ENCODE measurements at places on chromosomes 2 and 18.

DNA sequence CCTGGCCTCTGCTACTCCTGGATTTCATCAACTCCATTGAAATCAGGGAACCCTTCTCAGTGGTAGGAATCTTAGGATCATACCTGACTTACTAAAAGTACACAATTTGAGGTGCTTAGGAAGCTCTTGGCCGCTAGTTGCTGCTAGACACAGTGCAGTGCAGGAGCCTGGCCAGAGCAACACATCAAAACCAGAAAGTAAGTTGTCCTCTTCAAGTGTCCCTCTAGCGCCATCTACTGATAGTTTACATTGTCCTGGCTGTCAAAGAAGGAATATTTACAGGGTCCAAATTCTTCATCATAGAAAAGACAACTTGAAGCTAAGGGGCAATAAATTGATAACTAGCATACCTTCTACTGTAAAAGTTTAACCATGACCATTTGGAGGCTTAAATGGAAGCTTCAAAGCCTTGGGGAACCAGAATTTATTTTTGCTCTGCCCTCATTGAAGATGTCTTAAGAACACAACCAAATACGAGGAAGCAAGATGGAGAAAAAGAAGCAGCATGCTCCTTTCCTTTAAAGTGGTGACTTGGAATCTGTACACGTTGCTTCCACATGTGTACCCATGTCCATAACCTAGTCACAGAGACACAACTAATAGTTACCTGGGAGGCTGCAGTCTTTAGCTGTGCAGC lies 889.1 kb upstream of the GCFC2 start:
- no peak for DNase-seq

- no peak for DNase-seq
These were observed 31.2 kb downstream of the CFAP221 start for GRCh38 chr2:119575439-119575838.

- DNase-seq = no peak
These were observed 59.9 kb downstream of the VIT start for GRCh38 chr2:36756438-36756837.

- DNase-seq = no peak
These were observed 111.5 kb downstream of the MTCL1 start for GRCh38 chr18:8816816-8817215.

DNA sequence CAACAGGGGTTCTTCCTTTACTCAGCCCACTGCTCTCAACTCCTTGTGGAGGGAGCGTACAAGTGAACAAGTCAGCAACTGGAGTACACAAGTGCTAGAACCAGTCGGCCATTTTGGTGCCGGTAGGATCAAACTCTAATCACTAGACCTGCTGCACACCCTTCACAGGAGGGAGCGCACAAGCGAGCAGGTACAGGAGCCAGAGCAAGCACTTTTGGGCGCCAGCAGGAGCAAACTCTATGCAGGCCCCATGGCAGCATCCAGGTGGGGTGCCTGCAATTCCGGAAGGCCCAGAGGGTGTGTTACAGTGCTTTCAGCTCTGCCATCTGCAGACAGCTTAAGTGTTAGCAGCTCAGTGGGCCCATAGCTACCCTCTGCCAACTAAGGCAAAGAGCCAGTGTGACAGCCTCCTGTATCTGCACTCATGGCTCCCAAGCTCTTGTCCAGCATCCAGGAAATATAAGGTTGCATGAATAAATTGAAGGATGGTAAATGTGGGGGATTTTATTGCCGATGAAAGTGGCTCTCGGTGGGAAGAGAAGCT lies 426.1 kb downstream of the DCC start:
- DNase-seq = no peak

DNA sequence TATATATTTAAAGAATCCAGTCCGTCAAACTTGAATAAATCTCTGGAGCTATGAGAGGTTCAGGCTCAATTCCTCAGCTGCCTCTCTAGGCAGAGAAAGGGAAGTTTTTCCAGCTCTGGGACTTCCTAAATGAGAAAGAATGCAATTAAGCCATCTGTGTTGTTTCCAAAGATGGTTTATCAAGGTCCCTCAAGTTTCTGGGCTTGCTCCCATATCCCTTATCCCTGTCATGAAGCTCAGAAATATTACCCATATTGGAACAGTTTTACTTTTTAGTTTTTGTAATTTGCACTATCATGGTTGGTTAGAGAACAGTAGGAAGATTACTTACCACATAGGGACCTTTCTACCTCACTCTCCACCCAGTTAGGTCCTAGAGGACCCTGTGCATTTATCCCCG lies 1.4 kb downstream of the CNTNAP5 start:
- DNase-seq = no peak

DNA sequence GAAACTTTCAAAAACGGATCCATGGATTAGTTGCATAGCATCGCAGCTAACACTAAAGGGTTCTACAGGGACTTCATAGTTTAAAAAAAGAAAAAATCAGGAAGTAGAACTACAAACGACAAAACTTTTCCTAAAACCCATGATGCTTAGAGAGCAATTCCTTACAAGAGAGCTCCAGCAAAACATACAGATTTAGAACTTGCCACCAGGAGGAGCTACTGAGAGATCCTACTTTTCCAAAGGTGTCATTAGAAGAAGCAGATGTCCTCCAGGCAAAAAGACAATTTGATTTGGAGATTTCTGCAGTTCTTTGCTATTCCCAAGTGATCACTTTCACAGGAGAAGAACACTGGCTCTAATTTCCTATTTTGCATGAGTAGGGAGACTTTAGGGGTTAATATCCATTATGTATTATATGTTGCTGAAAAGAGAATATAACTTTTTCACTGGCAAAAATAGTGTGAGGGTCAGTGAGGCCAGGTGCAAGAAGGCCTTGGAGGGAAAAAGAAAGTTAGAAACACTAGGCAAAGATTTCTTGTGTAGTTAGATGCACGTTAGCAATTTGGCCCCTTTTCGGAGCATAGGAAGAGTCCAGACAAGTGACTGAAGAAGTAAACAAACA lies 436.2 kb downstream of the SUCLG1 start:
- DNase-seq = no peak

- no peak for DNase-seq
These were observed 40.7 kb downstream of the ODC1 start for GRCh38 chr2:10407432-10407831.

GRCh38 chr18:8969639-8970390 lies 132.7 kb upstream of the NDUFV2 start:
- DNase-seq = no peak

DNA sequence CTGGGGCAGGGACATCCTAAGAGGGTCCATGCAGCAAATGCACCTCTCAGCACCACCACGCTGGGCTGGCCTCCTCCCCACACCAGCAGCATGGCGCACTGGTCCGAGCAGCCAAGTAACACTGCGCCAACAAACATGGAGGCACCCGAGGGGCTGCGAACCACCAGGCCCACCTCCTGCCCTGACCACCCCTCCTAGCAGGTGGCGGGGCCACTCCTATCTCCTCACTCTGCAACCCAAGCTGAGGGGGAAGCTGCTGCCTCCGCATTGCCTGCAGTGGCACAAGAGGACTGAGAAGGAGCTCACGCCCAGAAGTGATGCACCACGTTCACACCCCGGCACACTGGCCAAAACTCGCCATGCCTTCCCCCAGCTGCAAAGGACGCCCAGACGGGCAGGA lies 94.4 kb downstream of the EIPR1 start:
- DNase-seq = no peak

DNA sequence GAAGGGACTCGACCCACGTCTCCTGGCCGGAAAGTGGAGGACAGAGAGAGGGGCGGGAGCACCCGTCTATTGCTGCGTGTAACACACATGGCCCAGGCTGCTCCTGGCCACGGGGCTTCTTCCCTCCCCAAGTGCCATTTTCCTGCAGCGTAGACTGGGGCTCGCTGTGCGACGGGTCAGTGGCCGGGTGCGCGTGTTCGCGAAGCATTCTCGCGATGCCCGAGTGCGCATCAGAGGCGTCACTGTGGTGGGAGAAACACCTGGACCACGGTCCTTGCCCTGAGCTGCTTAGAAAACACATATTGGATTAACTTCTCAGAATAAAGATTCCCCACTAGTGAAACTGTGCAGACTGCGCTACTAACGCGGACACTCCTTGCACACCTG lies 200.8 kb downstream of the EIPR1 start:
- DNase-seq = no peak

DNA sequence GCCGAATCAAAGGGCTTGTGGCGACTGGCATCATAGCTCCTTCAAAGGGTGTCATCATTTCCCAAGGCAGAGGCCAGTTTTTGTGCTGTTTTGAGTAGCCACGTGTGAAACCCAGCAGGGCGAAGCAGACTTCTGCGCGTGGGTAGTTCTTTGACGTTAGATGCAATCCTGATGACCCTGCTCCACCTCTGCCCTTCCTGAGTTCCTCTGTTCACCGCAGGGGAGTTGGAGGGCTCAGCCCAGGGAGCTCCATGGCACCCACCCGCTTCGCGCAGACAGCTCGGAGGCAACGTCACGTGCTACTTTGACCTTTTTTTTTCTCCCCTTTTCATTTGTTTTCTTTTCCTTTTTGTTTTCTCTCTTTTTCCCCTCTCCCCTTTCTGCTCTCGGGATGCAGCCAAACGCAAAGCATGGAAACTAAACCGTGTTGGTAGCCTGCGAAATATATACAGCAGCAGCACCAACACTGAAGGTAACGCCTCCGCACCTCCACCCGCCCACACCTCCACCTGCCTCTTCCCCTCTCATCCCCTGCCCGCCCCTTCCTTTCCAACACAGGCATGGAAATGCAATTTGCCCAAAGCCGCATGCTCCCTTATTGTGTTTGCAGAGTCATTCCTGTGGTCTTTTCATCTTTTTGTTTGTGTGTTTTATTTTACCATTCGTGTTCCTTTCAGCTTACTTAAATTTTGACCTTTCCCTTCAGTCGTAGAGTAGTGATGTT lies 153.6 kb downstream of the GBX2 start:
- DNase-seq = no peak

GRCh38 chr18:8260827-8261226 lies 348.4 kb upstream of the RAB12 start:
- no peak for DNase-seq

DNA sequence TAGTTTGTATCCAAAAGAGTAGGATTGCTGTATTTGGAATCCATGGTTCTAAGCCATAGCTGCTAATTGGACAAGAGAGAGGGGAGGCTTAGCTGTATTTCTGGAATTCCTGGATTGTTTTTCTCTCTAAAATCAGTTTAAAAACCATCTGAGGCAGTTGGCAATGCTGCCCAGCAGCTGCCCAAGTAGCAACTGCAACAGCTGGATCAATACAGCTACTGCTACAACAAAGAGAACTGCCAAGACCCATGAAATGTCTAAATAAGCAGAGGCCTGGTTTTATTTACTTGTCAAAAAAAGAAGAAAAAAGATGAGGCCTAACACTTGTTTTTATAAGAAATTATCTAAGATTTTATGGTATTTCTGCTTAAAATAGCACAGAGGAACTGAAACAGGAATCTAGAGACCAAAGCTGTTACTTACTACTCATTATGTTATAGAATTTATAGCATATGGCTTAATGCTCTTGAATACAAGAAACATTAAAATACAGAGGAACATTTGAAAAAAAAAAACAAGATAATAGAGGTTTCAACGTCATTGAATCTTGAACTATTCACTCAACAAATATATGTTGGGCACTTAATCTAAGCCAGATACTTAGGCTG lies 39.1 kb downstream of the TMEFF2 start:
- no peak for DNase-seq

DNA sequence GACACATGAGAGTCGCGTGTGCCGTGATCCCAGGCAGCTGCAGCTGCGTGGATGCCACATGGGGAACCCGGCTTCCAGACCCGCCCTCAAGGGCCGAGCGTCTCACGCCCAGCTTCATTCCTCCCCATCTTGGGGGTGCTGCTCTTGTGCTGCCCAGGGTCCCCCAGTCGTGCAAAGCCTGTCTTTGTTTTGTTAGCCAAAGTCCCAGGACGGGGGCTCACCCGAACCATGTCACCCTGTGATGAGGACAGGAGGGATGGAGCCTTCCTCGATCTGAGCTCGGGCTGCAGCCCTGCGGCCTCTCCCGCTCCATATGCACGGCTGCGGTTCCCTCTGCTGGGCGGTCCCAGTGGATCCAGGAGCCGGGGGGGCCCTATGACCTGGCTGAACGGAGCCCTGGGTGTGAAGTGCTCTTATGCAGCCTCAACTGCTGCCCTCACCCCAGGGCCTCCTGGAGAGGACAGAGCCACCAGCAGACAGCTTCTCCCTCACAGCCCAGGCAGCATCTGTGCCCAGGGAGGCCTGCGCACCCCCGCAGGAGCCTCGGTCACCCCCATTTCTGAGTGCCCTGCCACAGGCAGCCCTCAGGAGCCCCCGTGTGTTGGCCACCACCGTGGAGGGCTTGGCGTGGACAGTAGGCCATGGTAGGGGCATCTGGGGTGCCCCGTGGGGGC lies 99.0 kb upstream of the CTDP1 start:
- no peak for DNase-seq
